ENCODE measurements at places on chromosomes 6 and 20.

DNA sequence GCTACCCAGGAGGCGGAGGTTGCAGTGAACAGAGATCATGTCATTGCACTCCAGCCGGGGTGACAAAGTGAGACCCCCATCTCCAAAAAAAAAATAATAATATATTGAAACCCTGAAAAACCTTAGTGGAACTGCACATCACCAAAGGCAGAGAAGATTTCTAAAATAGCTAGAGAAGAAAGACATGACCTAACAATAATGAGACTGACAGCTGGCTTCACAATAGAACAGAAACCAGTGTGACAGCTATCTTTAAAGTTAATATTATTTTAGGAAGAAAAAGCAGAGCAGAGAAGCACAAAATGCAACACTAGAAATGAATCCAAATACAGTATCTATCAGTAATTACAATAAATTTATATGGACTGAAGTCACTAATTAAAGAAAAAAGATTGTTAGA is 67.1 kb upstream of the FLRT3 start:
- DNase-seq = no peak

DNA sequence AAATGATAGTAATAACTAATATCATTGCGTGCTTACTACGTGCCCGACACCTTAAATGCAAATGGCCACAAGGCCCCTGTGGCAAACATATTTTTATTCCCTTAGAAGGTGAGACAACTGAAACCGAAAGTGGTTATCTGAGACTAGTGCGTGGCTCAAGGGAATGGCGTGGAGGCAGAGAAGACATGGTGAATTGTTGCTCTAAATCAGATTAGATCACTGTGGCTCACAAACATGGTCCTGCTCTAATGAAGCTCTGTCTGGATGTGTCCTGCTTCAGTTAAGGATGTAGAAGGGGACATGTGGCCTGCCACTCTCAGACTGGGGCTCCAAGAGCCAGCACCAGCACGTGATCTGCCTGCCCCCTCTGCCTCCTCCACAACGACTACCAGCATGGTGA is 124.2 kb upstream of the GMDS start:
- no peak for DNase-seq

GRCh38 chr20:18003897-18004296 is 35.1 kb downstream of the MGME1 start:
- no peak for DNase-seq

- no peak for DNase-seq
These were observed 6.0 kb downstream of the CST7 start for GRCh38 chr20:24955045-24955444.

GRCh38 chr6:127576874-127577273 is at the start of gene C6orf58:
C6orf58 (plus strand) TSS chr6:127577174; CDS start chr6:127577186, 12 bp downstream.
- DNase-seq = no peak

- DNase-seq = no peak
These were observed 7.7 kb upstream of the MRGBP start for GRCh38 chr20:62788607-62789006.

- no peak for DNase-seq
These were observed 40.9 kb downstream of the ZFP64 start for GRCh38 chr20:52150440-52151258.

DNA sequence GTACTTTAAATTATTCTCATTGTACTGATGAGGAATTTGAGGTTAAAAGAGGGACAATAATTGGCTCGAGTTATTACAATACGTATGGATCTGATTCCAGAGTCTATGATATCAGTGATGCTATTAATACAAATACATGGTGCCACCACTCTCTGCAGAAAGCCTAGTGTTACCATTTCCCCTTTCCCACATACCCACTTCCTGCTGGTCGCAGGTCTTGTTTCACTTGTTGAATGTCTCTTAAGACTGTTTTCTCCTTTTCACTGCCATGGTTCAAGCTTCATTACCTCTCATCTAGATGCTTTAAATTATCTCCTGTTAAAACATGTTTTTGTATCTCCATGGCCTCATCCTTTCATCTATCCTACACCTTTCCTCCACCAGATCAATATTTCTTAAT is 62.0 kb downstream of the FHL5 start:
- DNase-seq = no peak

DNA sequence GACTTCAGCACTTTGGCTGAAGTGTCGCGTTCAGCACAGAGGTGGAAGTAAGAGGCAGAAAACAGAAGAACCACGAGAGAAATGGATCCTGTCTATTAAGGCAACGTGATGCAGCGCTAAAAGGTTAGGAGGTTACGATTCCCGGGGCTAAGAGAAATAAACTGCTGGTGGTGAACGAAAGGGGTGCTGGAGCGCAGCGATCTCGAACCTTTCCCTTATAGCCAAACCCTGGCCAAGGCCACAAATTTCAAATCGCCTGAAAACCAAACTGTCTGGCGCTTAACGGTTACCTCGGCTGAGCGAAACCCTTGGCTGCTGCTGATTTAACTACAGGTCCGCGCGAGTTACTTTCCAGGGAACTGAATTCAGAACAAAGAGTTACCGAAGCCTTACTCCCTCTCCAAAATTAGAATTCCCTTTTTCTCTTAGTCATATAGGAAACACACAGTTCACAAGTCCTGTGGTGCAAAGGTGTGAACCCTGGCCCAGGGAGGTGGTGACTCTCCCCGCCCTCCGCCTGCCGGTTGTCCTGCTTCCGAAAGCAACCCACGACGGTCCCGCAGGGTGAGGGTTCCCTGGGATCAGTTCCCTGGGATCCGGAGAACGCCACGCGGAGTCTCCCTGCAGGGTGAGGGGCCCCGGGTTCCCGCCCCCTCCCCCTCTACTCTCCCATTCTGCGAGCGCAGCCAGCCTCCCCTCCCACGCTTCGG is 1.3 kb upstream of the SLC35D3 start:
- no peak for DNase-seq

DNA sequence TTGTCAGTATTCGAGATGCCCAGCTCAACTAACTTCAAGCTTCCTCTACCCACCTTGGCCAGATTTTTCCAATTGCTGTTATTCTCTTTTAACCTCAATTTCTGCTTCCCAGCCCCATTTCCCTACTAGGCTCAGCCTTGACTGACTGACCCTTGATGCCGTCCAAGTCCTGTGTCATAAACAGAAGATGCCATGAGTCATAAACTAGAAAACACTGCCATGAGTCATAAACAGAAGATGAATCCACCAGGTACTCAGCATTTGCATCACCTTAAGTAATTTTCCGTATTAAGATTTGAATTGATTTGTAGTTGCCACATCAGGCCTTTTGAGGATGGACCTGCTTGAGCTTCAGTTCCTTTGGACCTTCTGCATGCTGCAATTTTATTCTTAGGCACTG is 123.8 kb downstream of the FAM83B start:
- DNase-seq = no peak

GRCh38 chr20:49446808-49447207 is 35.7 kb downstream of the KCNB1 start:
- DNase-seq = peak; percentile 42

GRCh38 chr6:12222405-12223366 is 67.5 kb upstream of the EDN1 start:
- DNase-seq = no peak

GRCh38 chr6:93916716-93917115 is 497.4 kb upstream of the EPHA7 start:
- DNase-seq = no peak

DNA sequence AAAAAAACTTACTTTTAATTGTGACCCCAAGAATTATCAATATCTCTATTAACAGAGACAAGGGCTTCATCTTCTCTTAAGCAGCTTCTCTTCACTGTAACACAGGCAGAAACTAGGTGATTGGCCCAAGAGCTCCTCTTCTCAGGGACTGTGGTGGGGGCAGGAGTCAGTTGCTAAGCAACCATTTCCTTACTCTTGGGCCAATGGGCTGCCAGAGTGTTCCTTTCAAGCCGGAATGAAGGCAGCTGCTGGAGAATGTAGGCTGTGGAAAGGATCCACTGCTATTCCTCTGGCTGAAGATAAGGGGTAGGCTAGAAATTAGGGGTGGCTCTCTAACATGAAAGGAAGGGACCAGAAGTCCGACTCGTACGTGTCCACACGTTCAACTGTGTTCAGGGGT is at the start of gene SEL1L2:
TSS of gene SEL1L2 (minus strand) at position 150 of the 400 bp plus-strand sequence. CDS start at position 70, 80 bp downstream.
- DNase-seq = no peak

DNA sequence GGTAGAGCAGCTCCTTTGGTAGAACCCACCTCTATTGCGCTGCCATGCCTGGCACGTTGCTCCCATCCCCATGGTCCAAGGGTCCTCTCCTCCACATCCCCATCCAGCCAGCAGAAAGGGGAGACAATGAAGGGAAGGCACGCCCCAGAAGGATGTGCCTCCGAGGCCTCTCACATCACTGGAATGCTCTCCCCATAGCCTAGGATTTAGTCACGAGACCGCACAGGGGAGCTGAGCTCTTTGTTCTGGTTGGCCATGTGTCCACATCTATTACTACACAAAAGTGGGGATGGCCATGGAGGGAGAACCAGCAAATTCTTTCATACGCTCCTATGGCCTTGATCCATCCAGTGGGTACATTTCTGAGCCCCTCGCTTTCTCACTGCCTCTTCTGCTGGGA is 60.5 kb upstream of the SALL4 start:
- no peak for DNase-seq

DNA sequence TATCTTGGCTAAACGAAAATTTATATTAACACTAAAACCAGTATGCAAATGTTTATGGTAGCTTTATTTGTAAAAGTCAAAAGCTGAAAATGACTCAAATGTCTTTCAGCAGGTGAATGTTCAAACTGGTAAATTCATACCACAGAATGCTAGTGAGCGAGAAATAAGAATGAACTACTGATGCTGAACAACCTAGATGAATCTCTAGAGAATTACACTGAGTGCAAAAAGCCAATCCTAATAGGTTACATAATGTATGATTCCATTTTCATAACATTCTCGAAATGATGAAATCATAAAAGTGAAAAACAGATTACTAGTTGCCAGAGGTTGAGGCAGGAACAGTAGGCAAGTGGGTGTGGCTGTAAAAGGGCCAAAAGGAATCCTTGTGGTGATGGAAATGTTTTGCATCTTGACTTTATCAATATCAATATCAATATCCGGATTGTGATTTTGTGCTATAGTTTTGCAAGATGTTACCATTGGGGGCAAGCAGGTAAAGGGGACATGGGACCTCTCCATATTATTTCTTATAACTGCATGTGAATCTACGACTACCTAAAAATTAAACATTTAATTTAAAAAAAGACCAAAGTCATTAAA is 26.1 kb downstream of the ZNF311 start:
- DNase-seq = no peak

GRCh38 chr6:85614780-85615179 is 21.1 kb upstream of the SNX14 start:
- no peak for DNase-seq

DNA sequence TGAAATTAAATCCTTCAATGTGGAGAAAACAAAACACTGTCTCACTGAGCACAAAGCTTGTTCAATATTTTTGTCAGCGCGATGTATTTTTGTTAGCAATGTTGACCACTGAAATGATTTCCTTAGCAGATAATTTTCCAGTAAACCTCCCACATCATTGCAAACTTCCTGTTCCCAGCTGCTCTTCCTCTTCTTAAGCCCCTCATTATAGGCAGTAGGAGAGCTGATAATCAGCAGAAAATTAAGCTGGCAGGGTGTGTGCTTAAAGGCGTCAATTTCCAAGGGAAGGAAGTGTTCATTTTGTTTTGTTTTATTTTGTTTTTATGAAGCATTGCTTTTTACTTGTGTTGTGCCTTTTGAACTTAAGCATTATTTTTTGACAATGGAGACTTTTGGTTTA is 29.1 kb upstream of the TMEM14A start:
- no peak for DNase-seq

- DNase-seq = no peak
These were observed 40.1 kb upstream of the CARMIL1 start for GRCh38 chr6:25239059-25239458.

- no peak for DNase-seq
These were observed 23.2 kb upstream of the COL19A1 start for GRCh38 chr6:69843189-69843588.

GRCh38 chr20:63403403-63404105 is 42.4 kb upstream of the CHRNA4 start:
- DNase-seq = no peak

DNA sequence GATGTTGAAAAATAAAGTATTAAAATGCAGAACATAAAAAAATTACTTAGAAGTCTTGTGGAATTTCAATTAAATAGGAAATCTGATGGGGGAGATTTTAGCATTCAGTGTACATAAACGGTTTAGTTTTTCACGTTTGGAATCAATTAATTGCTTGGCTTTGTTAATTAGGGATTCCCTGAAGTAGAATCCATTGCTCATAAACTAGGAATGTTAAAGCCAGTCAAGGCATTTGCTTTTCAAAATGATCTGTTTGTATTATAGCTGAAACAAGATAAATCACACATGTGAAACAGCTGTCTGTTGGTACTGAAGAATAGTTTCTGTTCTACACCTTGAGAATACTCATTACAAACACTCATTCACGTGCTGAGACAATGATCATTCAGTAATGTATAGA is 297.9 kb downstream of the TBC1D7 start:
- DNase-seq = no peak

DNA sequence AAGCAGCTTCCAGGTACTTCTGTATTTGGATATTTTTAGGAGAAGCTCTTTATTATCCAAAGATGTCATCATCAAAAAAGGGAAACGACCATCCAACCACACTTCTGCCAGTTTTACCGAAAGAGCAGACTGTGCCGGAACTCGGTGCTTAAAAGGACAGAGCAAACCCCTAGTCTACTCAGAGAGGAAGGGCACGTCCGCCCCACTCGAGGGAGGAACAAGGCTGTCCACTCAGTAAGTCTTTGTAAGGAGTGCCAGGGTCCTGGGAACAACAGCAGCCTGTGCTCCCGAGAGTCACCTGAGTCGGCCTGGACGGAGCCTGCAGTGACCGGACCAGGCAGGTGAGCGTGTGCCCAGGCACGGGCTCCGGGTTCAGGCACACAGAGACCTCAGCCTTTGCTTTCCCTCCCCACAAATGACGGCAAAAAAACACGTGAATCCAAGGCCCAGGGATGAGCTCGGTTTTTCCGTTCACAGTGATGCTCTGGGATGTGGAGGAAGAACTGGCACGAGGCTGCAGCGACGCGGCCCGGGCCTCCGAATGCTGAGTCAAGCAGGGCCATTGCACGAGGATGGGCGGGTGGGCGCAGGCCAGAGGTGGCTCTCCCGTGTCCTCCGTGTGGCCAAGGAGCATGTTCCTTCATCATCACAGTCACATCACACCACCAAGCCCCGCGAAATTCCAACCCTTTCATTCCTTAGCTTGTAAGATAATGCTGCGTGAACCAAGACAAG is 17.4 kb upstream of the SLCO4A1 start:
- no peak for DNase-seq

- no peak for DNase-seq
These were observed 386.0 kb upstream of the MAN1A1 start for GRCh38 chr6:119735530-119735929.
